ENCODE measurements at places on chromosomes 1 and 21.

DNA sequence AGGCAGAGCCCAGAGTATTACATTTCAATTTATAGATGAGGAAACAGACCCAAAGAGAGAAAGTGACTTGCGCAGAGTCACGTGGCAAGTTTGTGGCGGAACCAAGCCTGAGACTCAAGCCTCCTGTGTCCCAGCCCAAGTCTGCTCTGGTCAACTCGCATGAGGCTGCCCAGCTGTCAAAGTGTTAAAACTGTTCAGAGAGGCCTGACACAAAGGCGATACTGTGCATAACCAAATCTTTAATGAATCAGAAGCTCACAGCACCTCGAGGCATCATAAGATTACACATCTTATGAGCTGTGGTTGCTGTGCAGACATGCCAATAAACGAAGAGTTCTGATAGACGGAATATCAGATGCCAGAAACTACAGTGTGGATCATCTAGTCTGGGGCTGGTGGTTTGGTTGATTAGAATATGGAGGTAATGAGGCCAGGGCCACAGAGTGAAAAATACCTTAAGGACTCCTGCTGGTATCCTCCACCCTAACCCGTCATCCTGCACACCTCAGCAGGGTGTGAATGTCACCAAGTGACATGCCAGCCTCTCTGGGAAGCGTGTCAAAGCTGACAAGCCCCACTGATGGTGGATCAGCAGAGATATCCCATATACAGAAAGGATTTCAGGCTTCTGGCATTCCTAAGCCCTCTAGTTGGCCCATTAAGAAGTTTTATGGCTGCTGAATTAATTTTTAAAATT lies 42.2 kb downstream of the TNNT2 start:
- no peak for DNase-seq

- DNase-seq = no peak
Observed at GRCh38 chr1:79588719-79589118, 582.2 kb upstream of the ADGRL4 start.

- no peak for DNase-seq
Observed at GRCh38 chr1:182978151-182978853, 25.3 kb upstream of the SHCBP1L start.

DNA sequence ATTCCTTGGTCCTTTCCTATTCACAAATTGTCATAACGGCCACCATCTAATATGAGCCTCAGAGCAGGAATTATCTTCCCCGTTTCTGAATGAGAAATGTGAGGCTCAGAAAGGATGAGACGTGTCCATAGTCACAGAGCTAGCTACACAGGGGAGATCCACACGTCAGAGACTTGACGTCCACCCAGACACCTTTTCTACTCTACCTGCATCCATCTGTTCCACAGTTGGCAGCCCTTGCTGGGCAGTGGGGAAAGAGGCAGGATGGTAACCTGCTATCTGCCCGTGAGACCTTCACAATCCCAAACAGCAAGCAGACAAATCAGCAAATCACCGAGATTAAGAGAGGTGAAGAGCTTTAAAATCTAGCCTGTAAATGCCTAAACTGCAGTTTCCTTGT lies 8.4 kb downstream of the RIMS3 start:
- no peak for DNase-seq

- DNase-seq = no peak
Observed at GRCh38 chr1:189662190-189662589, 815.5 kb downstream of the BRINP3 start.

DNA sequence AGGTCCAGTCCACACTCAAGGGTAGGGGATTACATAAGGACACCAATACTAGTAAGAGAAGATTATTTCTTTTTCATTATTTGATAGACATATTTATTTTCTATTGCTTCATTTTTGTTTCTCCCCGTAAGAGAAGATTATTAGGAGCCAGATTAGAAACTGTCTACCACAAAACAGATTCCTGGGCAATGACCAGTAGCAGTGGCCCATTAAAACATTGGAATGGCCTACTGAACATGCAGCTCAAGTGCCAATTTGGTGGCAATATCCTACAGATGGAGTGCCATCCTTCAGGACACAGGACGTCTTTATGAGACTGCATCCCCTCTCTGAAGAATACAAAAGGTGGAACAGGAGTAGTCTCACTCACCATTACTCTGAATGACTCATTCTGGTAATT lies 34.0 kb upstream of the ARHGAP29 start:
- no peak for DNase-seq

- no peak for DNase-seq
Observed at GRCh38 chr1:3593334-3593733, 18.0 kb downstream of the MEGF6 start.

DNA sequence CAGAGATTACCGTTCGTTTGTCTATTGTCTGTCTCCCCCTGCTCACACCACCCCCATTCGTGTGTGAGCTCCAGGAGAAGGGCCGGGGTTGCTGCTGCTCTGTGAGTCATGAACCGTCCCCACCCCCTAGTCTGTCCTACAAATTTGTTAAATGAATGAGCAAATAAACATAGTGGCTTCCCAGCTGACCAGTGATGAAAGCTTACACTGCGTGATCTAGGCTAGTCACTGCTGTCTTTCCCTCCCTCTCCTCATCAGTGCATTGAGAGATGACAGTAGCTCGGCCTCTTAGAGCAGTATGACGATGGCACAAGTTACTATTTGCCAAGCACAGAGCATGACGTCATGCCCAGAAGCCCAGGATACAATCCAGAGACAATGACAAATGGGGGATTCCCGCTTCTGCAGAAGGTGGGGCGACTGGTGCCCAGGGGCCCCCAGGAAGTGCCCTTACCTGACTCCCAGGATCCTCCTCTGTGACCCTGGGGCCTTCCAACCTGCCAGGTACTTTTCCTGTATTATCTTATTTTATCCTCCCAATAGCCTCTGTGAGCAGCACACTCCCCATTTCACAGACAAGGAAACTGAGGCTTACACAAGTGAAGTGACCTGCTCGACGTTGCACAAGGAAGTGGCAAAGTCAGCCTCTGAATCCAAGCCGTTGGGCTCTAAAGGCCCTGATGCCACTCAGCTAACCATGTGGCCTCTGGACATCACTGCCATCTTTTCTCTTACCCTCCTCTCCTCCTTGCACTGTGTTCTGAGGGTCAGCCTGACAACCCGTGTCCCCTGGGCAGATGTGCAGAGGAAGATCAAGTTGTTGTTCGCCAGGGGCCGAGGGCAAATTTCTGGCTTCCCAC lies 8.6 kb upstream of the EPHA2 start:
- DNase-seq = no peak

GRCh38 chr21:39258207-39258606 lies 55.2 kb downstream of the BRWD1 start:
- no peak for DNase-seq

DNA sequence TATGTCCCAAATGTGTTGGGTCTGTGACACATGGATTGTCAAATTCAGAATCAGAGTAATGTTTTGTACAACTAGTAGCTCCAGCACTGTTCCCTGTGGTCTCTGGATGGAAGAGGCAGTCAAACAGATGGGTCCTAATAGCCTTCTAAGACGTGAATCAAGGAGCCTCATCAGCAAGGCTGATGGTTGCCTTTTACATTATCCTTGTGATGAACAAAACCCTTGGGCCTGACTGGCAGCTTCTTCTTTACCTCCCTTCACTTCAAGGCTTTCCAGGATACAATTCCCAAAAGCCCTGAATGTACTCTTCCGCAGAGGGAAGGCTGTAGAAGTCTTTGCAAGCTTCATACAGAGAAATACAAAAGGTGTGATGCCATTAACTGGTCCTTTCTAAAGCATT lies 633.3 kb downstream of the USP25 start:
- no peak for DNase-seq

DNA sequence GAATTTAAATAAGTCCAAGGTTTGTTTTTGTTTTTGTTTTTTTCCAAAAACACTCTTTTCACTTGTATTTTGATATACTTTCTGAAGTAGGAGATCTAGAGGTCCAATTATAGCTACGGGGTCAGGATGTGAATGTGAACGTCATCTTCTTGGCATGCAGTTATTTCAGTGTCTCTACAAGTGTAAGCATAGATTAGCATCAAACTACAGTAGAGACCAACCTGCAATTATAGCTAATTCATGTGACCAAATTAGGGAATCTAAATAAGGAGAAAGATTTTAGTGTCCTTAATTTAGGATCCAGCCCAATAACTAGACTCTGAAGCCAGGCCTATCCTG lies 107.3 kb upstream of the PALMD start:
- DNase-seq = no peak

DNA sequence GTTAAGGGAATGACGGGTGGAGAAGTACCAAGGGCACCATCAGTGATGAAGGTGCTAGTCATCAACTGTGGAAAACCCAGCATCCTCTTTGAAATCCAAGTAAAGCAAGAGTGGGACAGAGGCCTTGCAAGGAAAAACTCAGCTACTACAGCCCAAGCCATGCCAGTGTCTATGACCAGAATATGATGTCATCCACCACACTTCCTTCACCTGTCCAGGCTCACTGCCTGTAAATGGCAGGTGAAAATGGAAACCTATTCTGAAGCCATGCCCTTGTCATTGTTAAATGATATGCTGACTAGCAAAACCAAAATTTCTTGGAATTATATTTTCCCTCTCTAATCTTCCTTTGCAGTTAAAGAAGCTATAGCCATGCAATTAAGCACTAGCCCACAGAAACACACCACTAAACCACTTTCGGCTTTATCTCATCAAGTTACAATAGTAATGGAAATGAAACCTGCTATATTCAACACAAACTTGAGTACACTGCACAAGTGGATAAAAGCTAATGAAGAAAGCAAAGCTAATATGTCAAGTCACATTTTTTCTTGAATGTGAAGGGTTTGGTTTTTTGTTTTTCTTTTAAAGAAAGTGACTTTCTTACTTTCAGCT lies 96.3 kb upstream of the RALGPS2 start:
- no peak for DNase-seq

GRCh38 chr1:55751776-55752175 lies 536.6 kb upstream of the USP24 start:
- DNase-seq = no peak

- no peak for DNase-seq
Observed at GRCh38 chr21:21547368-21547953, 549.3 kb downstream of the NCAM2 start.

- DNase-seq = no peak
Observed at GRCh38 chr1:88175631-88176226, 508.3 kb upstream of the PKN2 start.

DNA sequence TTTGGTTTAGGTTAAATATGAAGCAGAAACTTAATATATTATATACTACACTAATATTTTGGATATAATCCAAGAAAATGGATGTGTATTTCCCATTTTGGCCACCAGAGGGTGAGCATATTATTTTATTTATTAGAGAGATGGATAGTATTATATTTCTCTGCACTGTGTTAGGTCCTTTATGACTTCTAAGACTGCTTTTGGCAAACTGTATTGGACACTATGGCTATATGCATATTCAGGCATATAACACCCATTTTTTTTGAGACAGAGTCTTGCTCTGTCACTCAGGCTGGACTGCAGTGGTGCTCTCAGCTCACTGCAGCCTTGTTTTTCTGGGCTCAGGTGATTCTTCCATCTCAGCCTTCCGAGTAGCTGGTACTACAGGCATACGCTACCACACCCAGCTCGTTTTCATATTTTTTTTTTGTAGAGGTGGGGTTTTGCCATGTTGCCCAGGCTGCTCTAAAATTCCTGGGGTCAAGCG lies 17.8 kb upstream of the PGM1 start:
- DNase-seq = no peak
